Activated CD8-positive, alpha-beta T cell treated with anti-CD3 and anti-CD28 coated beads for 36 hours (primary cell): ENCODE measurements at places on chromosomes 16 and 17. TPM values are rescaled to one million over a fixed set of nuclear protein-coding genes. Genes with fewer than 3 reads are reported as not detected.

- no peak for DNase-seq
- peaks cover 5% of the 10 kb centered on the region for H3K4me1 ChIP-seq
- peaks cover 1% of the 10 kb centered on the region for H3K27me3 ChIP-seq
- no peaks in the 10 kb centered on the region for H3K36me3 ChIP-seq
- no peak overlapping the region for H3K27ac ChIP-seq
These were observed 83.9 kb downstream of the SPECC1 start for GRCh38 chr17:20092973-20093626.

DBNDD1 gene
- 0.96 TPM for total RNA-seq

SMTNL2 gene
- total RNA-seq, result not detected

C16orf86 gene
- total RNA-seq, result 4.7 TPM

- DNase-seq, result no peak
- H3K4me3 ChIP-seq, result no peak overlapping the region
- H3K36me3 ChIP-seq, result peaks cover 59% of the 10 kb centered on the region
- H3K4me1 ChIP-seq, result peaks cover 84% of the 10 kb centered on the region
- H3K27me3 ChIP-seq, result no peaks in the 10 kb centered on the region
These were observed 6.1 kb upstream of the NLRC5 start for GRCh38 chr16:56983211-56983751.

C17orf50 gene
- total RNA-seq, result not detected

ACSF2 gene
- total RNA-seq, result 14.5 TPM

DNAH17 gene
- total RNA-seq, result 0.41 TPM

DNA sequence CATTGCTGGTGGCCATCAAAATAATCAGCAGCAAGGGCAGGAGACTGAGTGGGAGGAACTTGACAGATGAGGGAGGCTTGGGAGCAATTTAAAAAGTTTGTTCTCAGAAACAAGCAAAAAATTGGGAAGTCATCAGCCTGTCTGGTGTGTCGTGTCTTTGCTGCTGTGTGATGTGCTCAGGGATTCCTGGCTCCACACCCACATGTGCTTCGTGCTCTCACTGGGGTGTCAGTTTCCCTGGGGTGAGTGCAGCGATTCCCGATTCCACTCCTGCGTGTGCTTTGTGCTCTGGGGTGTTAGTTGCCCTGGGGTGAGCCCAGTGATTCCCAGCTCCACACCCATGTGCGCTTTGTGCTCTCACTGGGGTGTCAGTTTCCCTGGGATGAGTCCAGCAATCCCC is 228.1 kb downstream of the SNX29 start:
- H3K27me3 ChIP-seq, result no peaks in the 10 kb centered on the region
- no peak for DNase-seq
- no peaks in the 10 kb centered on the region for H3K4me1 ChIP-seq
- H3K36me3 ChIP-seq, result peaks cover 6% of the 10 kb centered on the region

DNA sequence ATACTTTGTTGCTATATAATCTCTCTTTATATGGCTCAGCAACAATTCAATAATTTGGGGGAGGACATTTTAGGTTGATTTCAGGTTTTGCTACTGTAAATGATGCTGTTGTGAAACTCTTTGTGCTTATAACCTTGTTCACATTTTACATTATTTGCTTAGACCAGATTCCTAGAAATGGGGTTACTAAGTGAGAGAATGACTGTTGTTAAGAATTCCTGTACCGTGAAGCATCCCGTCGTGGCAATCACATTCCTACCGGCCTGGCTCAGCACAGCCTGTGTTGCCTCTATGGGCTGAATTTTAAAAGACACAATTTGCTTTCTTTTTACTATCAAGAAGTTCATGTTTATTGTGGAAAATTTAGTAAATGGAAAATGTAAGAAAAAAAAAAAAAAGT is 31.4 kb downstream of the B9D1 start:
- H3K4me1 ChIP-seq, result peaks cover 4% of the 10 kb centered on the region
- no peak overlapping the region for H3K27ac ChIP-seq
- H3K27me3 ChIP-seq, result peaks cover 2% of the 10 kb centered on the region
- DNase-seq, result no peak

DNA sequence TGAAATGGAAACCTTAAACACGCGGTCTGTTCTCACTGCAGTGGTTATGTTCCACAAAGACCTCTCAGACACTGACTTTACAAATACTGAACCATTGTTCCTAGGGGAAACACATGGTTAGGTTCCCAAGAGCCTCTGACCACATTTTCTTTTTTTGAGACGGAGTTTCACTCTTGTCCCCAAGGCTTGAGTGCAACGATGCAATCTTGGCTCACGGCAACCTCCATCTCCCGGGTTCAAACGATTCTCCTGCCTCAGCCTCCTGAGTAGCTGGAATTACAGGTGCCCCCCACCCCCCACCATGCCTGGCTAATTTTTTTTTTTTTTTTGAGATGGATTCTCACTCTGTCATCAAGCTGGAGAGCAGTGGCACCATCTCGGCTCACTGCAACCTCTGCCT is 179.7 kb downstream of the RBFOX3 start:
- H3K27me3 ChIP-seq, result peaks cover 8% of the 10 kb centered on the region
- H3K4me1 ChIP-seq, result no peaks in the 10 kb centered on the region
- no peak overlapping the region for H3K4me3 ChIP-seq
- DNase-seq, result no peak
- no peak overlapping the region for H3K27ac ChIP-seq

DGKE gene
- total RNA-seq, result 29.0 TPM

GRCh38 chr16:50651835-50652438 is 29.2 kb downstream of the SNX20 start:
- H3K27ac ChIP-seq, result no peak overlapping the region
- no peaks in the 10 kb centered on the region for H3K27me3 ChIP-seq
- H3K4me1 ChIP-seq, result no peaks in the 10 kb centered on the region

DNA sequence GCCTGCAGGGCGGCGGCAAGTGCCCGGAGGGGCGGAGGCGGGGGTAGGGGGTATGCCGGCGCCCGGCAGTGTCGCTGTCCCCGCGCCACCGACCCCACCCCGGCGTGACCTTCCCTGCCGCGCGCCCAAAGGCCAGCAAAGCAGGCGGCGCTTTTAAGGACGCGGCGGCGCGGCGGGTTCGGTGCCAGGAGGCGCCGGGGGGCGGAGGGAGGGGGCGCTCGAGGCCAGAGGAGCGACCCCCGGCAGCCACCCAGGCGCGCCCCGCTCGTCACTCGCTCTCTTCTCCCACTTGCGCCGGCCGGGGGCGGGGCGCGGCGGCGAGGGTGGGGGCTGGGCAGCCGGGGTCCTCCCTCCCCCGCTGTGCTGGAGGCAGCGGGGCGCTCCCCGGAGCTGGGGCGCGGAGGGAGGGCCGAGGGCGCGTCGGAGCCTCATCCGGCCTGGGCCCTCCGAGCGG is 8.6 kb upstream of the BAHCC1 start:
- H3K36me3 ChIP-seq, result no peaks in the 10 kb centered on the region
- H3K27me3 ChIP-seq, result peaks cover 44% of the 10 kb centered on the region
- H3K4me1 ChIP-seq, result peaks cover 2% of the 10 kb centered on the region
- peak overlapping the region; percentile 27 for H3K4me3 ChIP-seq
- no peak overlapping the region for H3K27ac ChIP-seq

DNA sequence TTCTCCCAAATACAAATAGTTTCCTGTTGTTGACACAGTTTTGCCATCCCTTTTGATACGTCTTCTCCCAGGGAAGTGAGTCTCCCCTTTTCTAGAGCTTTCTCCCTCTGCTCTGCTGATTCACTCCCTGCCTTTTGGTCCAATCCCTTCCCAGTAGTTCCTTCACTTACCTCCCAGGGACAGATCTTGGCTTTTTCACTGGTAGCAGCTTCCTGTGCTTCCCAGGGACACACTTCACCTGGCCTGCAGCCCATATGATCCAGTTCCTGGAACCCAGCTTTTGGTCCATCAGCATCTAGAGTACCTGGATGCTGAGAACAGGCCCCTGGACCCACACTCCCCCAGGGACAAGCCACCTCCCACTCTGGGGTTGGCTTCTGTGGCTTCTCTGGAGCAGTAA is 15.8 kb downstream of the GPR179 start:
- H3K27me3 ChIP-seq, result no peaks in the 10 kb centered on the region
- H3K27ac ChIP-seq, result no peak overlapping the region
- DNase-seq, result no peak
- H3K4me1 ChIP-seq, result peaks cover 7% of the 10 kb centered on the region
- peaks cover 7% of the 10 kb centered on the region for H3K36me3 ChIP-seq

NDUFAB1 gene
- 162 TPM for total RNA-seq

MT4 gene
- not detected for total RNA-seq

- H3K4me1 ChIP-seq, result no peaks in the 10 kb centered on the region
- no peaks in the 10 kb centered on the region for H3K27me3 ChIP-seq
- no peaks in the 10 kb centered on the region for H3K36me3 ChIP-seq
- no peak overlapping the region for H3K27ac ChIP-seq
- DNase-seq, result no peak
These were observed 21.2 kb upstream of the LRRC37A start for GRCh38 chr17:46273541-46274236.

GRCh38 chr16:24826096-24826690 is 19.6 kb upstream of the SLC5A11 start:
- peaks cover 31% of the 10 kb centered on the region for H3K36me3 ChIP-seq
- H3K4me3 ChIP-seq, result no peak overlapping the region
- no peak overlapping the region for H3K27ac ChIP-seq

DNA sequence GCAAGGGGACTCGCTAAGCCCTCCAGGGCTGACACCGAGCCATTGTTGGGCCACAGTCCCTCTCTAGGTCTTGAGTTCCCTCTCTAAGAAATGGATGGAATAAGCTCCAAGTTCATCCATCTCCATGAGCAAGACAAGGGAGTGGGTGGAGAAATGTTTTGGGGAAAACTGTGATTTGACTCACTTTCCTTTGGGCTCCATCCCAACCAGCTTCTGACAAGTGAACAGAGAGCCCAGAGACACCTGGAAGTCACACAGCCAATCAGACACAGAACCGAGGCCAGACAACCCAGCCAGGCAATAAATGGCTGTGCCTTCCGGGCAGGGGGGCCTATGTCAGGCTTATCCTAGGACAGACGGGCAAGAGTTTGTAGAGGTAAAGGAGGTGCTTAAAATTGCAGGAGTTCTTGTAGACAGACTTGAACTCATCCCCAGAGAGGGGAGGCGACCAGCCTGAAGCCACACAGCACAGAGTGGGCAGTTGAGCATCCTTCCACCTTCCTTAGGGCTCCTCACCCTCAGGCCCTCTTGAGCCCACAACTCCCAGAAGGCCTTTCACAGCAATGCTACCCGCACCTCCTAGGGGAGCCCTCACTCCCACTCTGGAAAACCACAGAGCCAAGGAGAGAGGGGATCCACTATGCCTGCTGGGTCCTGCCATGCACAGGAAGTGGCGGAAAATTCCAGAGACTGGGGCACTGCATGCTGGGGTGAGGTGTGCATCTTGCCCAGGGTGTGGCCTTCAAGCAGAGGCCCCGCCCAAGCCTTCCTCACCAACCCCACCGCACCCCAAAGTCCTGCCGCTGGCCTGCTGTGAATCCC is 9.5 kb upstream of the FAM83G start:
- H3K27ac ChIP-seq, result no peak overlapping the region
- peaks cover 5% of the 10 kb centered on the region for H3K4me1 ChIP-seq
- no peak overlapping the region for H3K4me3 ChIP-seq
- no peak for DNase-seq
- H3K36me3 ChIP-seq, result no peaks in the 10 kb centered on the region
- no peaks in the 10 kb centered on the region for H3K27me3 ChIP-seq

ZFP3 gene
- total RNA-seq, result 1.5 TPM

MMD gene
- total RNA-seq, result 39.3 TPM

DNA sequence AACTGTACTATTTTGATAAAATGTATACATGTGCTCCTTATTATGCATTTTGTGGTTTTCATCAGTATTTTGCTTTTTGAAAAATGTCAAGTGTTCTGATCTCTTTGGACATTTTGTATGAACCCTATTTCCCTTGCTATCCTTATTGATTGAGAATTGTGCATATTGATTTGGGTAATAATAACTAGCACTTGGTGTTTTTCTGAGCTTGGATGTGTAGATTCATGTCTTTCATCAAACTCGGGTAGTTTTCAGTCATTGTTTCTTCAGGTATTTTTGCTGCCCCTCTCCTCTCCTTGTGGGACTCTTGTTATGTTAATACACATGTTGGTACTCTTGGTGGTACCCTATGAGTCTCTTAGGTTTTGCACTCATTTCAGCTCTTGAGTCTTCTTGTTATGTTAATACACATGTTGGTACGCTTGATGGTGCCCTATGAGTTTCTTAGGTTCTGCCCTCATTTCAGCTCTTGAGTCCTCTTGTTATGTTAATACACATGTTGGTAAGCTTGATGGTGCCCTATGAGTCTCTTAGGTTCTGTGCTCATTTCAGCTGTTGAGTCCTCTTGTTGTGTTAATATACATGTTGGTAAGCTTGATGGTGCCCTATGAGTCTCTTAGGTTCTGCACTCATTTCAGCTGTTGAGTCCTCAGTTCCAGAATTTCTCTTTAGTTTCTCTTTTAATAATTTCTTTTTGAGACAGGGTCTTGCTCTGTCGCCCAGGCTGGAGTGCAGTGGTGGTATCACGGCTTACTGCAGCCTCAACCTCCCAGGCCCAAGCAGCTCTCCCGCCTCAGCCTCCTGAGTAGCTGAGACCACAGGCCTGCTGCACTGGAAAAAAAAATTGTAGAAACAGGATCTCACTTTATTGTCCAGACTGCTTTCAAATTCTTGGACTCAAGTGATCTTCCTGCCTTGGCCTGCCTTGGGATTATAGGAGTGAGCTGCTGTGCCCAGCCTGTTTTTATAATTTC is 19.3 kb downstream of the ZNF750 start:
- peaks cover 49% of the 10 kb centered on the region for H3K36me3 ChIP-seq
- peaks cover 5% of the 10 kb centered on the region for H3K4me1 ChIP-seq
- no peaks in the 10 kb centered on the region for H3K27me3 ChIP-seq
- H3K4me3 ChIP-seq, result no peak overlapping the region

DNA sequence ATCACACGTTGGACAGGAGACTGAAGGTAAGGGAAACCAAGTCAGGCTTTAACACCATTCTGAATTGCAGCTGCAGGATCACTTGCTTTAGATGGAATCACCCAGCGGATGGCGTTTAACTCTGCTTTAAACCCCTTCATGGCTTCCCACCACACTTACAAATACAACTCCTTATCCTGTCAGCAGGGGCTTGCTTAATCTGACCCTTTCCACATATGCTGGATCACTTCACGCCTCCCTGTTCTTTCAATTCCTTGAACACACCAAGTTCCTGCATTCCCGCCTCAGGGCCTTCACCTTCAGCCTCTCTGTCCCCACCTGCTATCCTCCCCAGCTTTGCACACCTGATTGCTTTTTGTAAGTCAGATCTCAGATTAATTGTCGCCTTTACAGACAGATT is 442.2 kb downstream of the MAF start:
- no peak for DNase-seq
- H3K27ac ChIP-seq, result no peak overlapping the region
- H3K27me3 ChIP-seq, result peaks cover 3% of the 10 kb centered on the region
- peaks cover 19% of the 10 kb centered on the region for H3K4me1 ChIP-seq
- no peak overlapping the region for H3K4me3 ChIP-seq

SOX9 gene
- total RNA-seq, result not detected

- H3K36me3 ChIP-seq, result no peaks in the 10 kb centered on the region
- H3K4me3 ChIP-seq, result no peak overlapping the region
- no peak overlapping the region for H3K27ac ChIP-seq
- peaks cover 5% of the 10 kb centered on the region for H3K27me3 ChIP-seq
- DNase-seq, result no peak
- H3K4me1 ChIP-seq, result no peaks in the 10 kb centered on the region
These were observed 33.6 kb downstream of the IRX5 start for GRCh38 chr16:54964239-54964638.
